NCI-H2081 (cell line): ENCODE measurements at places on chromosomes 7 and 10.

- DNase-seq: no peak
Observed at GRCh38 chr10:58773341-58773740, 260.7 kb downstream of the BICC1 start.

DNA sequence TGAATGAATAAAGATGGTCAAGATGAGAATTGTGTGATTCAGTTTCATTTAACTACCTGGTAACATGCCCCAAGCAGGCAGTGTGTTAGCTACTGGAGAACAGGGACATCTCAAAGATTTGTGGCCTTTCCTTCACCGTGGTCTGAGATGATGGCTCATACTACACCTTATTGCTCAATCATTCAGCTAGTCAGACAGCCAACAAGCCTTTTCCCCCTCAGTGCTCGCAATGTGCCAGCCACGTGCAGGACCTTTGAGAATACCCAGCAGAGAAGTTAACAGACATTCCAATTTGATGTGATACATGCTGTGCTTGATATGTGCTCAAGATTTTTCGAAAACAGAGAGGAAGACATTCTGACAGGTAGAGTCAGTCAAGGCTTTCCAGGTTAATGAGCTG lies 562.8 kb downstream of the SUGCT start:
- DNase-seq: no peak

DNA sequence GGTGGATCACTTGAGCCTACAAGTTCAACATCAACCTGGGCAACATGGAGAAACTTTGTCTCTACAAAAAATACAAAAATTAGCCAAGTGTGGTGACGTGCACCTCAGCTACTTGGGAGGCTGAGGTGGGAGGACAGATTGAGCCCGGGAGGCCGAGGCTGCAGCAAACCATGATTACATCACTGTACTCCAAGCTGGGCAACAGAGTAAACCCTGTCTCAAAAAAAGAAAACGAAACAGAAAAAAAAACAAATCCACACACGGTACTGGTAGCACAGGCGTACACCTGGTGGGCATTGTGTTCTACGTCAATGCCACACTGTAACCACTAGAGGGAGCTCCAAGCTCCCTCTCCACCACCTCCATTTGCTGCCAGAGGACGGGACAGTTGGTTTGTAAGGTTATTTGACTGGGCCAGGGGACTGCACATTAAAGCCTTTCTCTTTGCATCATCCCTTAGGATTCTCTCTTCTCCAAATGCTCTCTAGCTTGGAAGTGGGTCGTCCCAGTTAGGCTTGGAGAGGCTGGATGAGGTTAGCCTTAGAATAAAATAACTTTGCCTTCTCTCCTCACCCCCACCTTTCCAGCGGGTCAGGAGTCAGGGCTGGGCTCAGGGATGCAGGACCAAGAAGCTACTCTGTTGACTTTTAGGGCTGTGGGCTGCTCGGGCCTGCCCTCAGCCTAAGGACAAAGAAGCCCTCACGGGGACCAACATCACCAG lies 130.8 kb downstream of the SORBS1 start:
- peak; percentile 34 for DNase-seq

DNA sequence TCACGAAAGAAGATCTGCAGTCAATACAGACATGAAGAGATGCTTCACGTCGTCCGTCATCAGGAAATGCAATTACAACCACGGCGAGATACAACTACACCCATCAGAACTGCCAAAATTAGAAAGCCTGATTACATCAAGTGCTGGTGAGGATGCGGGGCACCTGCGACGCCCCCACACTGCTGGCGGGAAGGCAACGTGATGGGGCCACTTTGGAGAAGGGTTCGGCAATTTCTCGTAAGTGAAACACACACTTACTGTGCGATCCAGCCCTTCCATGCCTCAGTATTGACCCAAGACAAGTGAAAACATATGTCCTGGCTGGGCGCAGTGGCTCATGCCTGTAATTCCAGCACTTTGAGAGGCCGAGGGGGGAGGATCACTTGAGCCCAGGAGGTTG lies 25.8 kb upstream of the PDGFA start:
- DNase-seq: no peak

DNA sequence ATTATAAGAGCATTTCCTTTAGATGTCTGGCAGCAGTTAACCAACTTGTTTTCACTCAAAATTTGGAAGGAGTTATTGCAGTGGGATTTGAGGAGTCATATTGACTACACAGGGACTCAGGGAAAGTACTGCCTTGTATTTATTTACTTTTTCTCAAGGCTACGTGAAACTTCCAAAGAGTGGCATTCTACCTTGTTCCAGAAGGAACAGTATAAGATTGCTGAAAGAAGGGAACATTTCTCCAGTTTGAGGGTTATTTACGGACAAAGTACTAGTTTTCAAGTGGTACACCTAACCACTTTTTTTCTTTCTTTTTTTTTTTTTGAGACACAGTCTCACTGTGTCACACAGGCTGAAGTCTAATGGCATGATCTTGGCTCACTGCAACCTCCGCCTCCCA lies 5.1 kb downstream of the MORN4 start:
- DNase-seq: no peak

DNA sequence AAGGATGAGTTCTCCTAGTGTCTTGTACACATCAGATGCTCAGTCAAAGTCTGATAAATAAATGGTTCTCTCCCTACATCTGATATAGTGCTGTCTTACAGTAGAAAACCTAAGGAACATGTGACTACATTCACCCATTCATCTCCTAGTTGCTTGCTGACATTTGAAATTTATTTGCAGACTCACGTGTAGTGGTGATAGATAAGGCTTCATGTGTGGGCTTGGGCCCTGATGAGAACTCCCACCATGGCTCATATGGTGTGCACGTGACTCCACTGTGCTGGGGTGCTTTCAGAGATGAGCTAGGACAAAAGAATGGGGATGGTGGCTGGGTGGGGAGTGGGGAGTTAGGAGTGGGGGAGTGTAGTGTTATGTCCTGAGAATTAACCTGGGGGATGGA lies 287.3 kb downstream of the RPS24 start:
- DNase-seq: no peak

DNA sequence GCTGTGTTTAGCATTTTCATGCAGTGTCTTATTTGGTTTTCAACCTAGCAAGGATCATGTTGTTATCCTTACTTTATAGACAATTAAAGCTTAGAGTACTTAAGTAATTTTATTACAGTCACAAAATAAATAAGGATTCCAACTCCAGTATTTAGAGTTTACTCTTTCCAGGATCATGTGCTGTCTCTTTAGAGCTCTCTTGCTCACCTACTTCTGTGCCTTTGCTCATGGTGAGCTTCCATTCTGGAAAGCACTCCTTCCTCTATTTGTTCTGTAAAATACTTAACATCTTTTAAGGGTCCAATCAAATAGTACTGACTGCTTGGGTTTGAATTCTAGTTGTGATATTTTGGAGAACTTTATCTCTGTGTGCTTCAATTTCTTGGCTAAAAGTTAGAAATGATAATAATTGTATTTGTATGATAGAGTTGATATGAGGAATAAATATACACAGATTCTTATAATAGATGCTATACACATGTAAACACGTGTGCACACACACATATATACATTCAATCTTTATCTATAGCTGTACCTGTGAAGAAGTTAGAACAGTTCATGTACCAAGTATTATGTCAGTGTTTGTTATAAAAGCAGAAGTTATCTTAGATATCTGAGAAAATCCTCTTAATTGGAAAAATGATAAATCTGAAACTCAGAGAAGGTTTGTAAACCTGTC lies 18.2 kb upstream of the CALCR start:
- DNase-seq: no peak
